ENCODE measurements at places on chromosomes 2 and 18. TPM values are rescaled to one million over a fixed set of nuclear protein-coding genes. Genes with fewer than 3 reads are reported as not detected.

The AMER3 gene
- total RNA-seq: not detected

GRCh38 chr2:197159661-197160211 is 150.8 kb downstream of the ANKRD44 start:
- no peak for DNase-seq

- DNase-seq: no peak
Observed at GRCh38 chr2:16481351-16481750, 184.3 kb downstream of the CYRIA start.

The CXCR1 gene
- 0.97 TPM for total RNA-seq

GRCh38 chr2:96157649-96158553 is 12.7 kb upstream of the DUSP2 start:
- DNase-seq: no peak

The NR4A2 gene
- 2.4 TPM for total RNA-seq

DNA sequence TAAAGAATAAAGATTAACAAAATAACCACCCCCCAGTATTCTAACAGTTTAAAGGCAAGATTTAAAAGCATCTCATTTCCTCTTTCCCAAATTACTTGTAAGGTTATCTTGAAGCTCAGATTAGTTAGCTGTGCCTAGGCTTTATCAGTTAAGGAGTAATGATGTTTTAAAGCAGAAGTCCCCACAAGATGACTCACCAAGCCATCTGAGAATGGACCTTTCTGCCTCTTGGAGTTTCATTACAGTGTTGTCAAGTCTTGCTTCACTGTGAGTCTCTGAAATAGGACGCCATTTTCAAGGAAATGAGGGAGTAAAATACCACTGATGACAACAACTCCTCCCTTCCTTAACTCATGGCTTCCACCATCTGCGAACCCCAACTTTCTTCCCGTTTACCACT is 35.9 kb downstream of the ZNF385B start:
- DNase-seq: no peak

GRCh38 chr2:27773959-27774358 is 2.4 kb downstream of the MRPL33 start:
- DNase-seq: no peak

The CYRIA gene
- 7.2 TPM for total RNA-seq

The GCG gene
- not detected for total RNA-seq

- DNase-seq: no peak
Observed at GRCh38 chr2:238651306-238652052, 196.4 kb upstream of the TWIST2 start.

- DNase-seq: no peak
Observed at GRCh38 chr2:161780881-161781280, 156.7 kb downstream of the SLC4A10 start.

DNA sequence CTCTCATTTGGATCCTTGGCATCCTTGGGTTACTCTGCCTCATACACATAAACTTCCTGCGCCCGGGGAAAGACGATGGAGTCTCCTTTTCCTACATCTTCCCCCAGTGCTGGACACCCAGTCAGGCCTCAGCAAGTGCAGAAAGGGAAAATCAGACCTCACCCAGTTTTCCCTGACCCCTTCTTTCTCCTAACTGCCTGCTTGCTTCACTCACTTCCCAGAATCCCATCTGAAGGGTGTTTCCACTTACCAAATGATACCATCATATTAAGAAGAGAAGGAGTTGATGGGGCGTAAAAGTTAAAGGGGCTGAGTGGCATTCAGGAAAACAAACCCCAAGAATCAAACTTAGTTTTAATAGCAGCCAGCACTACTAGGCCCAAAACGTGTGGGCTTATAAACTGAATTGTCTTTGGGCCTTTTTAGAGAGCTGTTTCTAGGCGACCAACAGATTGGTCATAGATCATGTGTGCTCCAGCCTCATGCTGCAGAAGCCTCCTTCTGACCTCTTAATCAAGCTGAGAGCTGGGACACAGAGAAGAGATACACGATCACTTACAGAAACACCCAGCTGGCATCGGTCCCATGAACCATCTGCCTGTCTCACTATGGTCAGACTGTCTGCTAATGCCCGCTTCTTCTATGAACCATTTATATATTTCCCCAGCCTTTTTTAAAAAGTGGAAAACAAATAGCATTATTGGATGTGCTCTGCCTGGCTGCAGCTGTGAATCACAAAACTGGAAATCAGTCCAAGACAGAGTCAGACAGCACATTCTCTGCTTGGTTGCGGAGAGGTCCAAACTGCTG is 165.7 kb upstream of the SLC14A2 start:
- DNase-seq: peak; percentile 69

DNA sequence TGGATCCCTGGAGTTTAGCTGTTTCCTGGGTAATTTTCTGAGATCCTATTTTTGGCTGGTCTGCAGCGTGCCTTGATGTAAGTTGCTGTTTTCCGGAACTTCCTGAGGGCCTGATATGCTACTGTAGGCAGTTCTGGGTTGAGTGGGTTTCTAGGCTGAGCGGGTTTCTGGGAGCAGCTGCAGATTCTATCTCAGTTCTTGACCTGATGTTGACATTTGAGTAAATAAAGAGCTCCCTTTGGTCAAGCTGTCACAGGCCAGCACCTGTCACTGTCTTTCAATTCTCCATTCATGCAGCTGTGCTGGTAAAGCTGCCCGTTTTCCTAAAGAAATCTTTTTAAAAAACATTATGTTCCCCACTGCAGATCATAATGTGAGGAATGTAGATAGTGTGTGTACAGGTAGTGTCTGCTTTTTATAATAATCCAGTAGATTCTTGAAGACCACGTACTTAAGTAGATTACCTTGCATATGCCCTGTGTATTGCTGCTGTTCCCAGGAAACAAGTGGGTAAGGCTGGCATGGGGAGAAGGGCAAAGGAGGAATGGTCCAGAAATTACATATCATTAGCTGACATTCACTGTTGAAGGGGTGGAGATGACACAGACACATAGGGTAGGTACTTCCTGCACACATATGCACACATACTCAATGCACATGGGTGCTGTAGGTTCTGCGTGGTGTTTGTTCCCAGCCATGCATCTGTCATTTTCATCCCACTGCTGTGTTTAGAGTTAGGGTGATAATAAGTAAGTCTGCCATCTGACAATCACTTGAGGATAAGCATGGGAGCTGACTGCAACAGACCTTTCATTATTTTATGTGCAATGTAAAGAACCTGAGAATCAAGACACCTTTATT is 25.9 kb downstream of the CD28 start:
- no peak for DNase-seq

DNA sequence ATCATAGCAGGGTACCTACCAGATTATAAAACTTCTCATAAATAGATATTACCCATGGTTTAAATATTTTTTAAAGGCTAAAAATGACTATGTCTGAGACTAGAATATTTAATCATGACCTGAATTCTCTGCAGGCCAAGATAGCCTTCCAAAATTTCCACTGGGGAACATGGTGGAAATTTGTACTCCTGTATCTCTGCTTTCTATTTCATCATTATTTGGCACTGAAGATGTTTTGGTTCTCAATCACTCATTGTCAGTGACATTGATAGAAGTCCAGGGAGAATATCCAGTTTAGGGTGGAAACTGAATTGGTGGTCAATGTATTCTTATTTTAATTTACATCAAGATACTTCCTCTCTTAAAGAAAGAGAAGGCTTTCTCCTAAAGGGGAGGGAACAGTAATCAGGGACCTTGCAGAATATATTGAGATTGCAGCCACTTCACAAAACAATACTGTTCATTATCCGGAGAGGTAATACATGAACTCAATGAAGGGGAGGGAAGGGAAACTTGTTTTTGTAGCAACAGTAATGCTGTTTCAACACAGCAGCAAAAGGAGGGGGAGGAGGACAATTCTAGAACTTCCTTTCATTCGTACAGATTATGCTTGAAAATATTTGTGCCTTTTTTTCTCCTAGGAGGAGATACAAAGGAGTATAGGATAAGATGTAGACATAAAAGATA is 34.1 kb downstream of the EEF1B2 start:
- no peak for DNase-seq

- no peak for DNase-seq
Observed at GRCh38 chr18:59810735-59811520, 88.9 kb upstream of the PMAIP1 start.

DNA sequence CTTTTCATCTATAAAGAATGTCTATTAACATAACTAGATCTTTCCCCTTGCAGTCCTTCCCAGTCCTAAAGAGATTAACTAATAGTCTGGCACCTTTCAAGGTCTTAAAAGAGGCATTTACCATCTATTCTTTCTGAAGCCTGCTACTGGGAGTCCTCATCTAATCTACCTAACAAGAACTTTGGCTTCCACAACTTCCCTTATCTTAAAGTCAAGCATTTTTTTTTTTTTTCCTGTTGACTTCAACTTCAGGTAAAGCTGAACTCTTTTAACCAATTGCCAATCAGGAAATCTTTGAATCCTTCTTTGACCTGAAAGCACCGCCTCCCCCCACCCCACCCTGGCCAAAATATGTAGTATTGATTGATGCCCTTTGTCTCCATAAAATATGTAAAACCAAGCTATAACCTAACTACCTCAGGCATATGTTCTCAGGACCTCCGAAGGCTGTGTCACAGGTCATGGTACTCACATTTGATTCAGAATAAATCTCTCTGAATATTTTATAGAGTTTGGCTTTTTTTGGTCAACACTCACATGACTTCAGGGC is 168.6 kb downstream of the PTPRM start:
- no peak for DNase-seq

- DNase-seq: no peak
Observed at GRCh38 chr2:85748039-85748734, 5.6 kb upstream of the ATOH8 start.

DNA sequence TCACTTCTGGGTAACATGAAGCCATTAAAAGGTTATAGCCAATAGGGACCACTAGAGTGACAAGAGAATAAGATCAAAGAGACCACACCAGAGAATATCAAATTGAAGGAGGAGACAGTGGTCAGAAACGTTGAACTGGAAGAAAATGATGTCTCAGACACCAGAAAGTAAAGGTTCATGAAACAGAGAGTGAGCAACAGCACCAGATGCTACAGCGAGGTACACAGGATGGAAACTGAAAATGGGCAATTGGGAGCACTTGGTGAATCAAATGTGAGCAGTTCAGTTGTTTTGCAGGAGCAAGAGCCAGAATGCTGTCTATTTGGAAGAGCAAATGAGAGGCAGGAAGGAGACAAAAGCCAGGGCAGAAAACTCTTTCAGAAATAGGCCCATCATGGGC is 162.6 kb downstream of the SS18 start:
- DNase-seq: no peak

DNA sequence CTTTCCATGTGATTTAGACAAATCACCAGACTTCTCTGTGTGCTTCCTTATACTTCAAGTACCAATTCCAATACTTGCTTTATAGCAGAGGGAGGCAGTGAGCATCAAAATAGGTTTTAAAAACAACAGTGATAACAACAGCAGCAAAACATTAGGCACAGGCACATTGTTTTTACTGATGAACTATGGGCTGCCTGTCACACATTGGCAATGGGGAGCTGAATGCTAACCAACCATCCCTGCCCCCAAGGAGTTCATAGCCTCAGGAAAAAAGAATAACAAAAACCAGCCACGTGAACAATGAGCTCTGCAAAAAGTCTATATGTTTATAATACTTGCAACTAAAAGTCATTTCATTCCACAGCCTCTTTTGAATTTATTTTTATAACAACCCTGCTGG is 287.9 kb upstream of the TRIB2 start:
- DNase-seq: no peak

DNA sequence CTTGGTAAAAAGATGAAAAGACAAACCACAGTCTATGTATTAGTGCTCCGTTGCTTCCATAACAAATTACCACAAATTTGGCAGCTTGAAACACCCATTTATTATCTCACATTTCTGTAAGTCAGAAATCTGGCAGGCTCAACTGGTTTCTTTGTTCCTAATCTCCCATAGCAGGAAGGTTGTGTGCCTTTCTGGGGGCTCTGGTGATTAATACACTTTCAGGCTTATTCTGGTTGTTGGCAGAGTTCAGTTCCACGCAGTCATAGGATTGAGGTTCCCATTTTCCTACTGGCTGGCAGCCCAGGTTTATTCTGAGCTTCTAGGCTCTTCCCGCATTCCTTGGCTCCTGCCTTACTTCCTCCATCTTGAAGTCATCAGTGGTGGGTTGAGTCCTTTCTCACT is 189.3 kb downstream of the ANAPC1 start:
- DNase-seq: peak; percentile 41

GRCh38 chr18:26407736-26408601 is 140.4 kb downstream of the KCTD1 start:
- DNase-seq: no peak

DNA sequence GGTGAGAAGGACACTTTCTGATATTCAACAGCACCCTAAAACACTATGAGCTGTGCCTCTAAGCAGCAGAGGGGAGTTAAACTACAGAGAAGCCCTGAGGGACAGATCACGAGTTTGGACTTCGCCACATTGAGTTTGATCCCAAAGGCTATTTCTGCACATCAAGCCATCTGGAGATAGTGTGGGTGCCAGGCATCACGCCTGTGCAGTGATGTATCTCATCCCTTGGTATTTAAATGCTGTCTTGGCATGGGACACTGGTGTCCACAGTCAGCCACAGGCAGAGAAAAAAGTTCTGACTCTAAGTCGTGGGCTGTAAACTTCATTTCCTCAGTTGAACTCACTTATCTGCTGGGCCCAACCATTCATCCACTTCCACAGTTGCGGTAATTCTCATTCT is 742.3 kb upstream of the CELF4 start:
- DNase-seq: no peak

- peak; percentile 22 for DNase-seq
Observed at GRCh38 chr2:210546424-210547208, 9.8 kb upstream of the CPS1 start.

DNA sequence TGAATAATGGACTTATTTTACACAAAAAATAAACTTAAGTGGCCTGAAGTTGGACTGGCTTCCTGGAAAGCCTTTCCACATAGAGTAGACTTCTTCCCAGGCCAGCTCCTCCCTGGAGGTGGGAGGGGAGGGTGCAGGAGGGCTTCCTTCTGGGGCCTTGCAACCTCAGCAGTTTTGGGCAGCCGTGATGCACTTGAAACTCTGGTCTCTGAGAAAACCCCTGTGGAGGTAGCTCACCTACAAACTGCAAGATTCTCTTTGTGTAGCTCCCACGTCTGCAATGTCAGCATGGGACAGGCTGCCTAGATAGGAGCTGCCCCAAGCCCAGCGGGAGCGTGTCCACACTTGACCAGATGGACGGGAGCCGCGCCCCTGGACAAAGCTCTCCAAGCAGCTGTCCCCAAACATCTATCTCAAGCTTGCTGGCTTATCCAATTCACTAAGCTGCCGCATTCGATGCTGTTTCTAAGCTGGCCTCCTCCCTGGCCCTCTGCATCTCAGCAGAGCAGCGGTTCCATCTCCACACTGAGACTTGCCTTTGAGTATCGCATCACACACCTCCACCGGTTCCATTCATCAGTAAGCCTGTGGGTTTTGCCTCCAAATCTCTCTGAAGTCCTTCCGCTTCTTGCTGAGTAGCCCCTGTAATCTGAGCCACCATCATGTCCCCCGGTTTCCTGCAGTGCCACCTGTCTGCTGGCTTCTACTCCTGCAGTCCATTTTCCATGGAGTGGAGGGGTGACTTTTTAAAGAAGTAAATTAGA is 1.6 kb upstream of the LPIN1 start:
- DNase-seq: peak; percentile 28

The RAPGEF4 gene
- total RNA-seq: 12.9 TPM

The ZNF24 gene
- 51.1 TPM for total RNA-seq

All from left cardiac atrium (tissue), 4 donors.